CD4-positive, alpha-beta T cell treated with Interleukin-4 for 4 hours (primary cell): ENCODE measurements at places on chromosomes 3 and 15.

- peak; percentile 55 for DNase-seq
Observed at GRCh38 chr15:74788683-74789151, 6.8 kb downstream of the CSK start.

- no peak for DNase-seq
Observed at GRCh38 chr3:83877910-83878309, 1080.9 kb upstream of the CADM2 start.

DNA sequence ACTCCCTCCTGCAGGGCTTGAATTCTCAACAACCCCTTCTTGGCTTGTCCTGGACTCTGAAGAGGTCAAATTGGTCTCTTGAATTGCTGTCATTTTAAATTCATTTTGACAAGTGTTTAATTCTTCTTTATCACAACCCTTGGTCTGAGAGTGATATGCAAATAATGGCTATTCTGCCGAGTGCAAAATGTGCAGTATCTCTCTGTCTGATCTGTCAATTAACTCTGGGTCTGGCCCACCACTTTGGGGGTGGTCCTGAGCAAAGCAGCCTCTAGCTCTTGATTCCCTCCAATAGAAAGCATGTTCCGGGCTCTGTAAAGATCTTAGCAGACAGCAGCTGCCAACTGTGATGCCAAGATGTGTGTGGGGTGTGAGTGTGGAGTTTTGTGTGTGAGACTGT lies 2.2 kb upstream of the IGDCC3 start:
- DNase-seq, result no peak

- DNase-seq, result no peak
Observed at GRCh38 chr3:13653631-13654279, 104.8 kb downstream of the FBLN2 start.

- DNase-seq, result no peak
Observed at GRCh38 chr3:113084777-113085176, 94.0 kb downstream of the GTPBP8 start.

- no peak for DNase-seq
Observed at GRCh38 chr3:135621184-135621920, 344.2 kb upstream of the PPP2R3A start.

- no peak for DNase-seq
Observed at GRCh38 chr3:79172241-79172640, 595.6 kb downstream of the ROBO1 start.
